ENCODE measurements at places on chromosomes 1 and 21.

DNA sequence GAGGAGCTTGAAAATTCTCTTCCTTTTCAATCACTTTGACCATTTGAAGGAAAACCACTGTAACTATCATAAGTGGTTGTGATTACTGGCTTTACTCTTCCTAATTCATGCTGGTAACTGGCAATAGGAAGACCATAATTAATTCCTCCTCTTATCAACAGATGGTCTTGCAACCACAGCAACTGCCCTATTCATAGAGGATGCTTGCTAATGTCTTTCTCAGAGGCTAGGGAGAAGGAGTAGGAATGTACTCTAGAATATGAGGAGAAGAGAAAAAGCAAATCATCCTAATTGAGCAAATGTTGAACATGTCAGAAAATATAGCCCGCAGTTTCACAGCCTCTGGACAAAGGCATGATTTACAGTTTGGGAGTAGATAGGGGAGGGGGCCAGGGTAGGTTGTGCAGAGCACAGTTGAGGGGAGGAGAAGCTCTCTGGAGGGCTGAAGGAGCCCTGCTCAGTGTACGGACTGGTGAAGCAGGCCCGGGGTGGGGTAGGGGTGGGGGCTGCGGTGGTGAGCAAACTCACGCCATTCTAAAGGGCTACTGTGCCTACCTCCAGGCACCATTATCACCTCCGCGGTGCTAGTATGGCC is 192.9 kb downstream of the PCP4 start:
- DNase-seq: no peak

GRCh38 chr1:15146142-15146680 is 7.3 kb upstream of the TMEM51 start:
- no peak for DNase-seq

GRCh38 chr1:39575191-39576015 is 1.2 kb downstream of the PABPC4 start:
- no peak for DNase-seq

DNA sequence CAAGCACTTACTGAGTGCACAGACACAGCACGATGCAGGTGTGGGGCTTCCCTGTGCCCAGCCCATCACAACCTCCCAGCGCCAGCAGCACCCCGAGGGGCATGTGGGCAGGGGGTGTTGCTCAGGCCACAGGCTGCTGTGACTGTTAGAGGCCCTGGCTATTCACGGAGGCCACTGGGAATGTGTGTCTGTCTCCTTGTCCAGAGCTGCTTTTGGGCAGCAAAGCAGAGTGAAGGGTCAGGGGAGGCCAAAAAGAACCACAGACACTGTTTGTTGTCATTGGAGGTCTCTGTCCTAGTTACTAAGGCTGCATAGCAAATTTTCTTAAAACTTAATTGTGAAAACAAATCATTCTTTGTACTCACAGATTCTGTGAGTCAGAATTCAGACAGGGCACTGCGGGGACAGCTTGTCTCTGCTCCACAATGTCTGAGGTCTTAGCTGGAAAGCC is 49.6 kb downstream of the TNFRSF8 start:
- DNase-seq: no peak

- DNase-seq: no peak
Measured at GRCh38 chr21:41766883-41767605, at the start of gene RIPK4. Gene RIPK4, minus strand, starts transcription at chr21:41767052. Its CDS starts 11 bp downstream, at chr21:41767041.

DNA sequence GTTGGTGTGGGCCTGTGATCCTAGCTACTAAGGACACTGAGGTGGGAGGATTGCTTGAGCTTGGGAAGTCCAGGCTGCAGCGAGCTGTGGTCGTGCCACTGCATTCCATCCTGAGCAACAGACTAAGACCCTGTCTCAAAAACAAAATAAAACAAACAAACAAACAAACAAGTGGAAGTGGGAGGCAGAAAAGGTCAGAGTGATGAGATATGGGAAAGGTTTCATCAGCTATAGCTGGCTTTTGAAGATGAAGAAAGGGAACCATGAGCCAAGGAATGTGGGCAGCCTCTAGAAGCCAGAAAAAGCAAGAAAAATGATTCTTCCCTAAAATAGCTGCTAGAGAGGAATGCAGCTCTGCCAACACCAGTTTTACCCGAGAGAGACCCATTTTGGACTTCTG is 10.6 kb upstream of the NUCKS1 start:
- DNase-seq: no peak

GRCh38 chr1:116909512-116910378 is at the start of gene PTGFRN:
Gene PTGFRN, plus strand, starts transcription at chr1:116909916. Its CDS starts 288 bp downstream, at chr1:116910204.
- no peak for DNase-seq

- DNase-seq: no peak
Measured at GRCh38 chr1:99646868-99647267, 955 bp downstream of the PALMD start.

GRCh38 chr1:51569284-51570062 is 47.4 kb upstream of the OSBPL9 start:
- DNase-seq: no peak

Measured in cortex of kidney (tissue), 1 donor.